ENCODE measurements at places on chromosomes 4 and X. TPM values are rescaled to one million over a fixed set of nuclear protein-coding genes. Genes with fewer than 3 reads are reported as not detected.

PAK3 gene
- 0.33 TPM for polyA plus RNA-seq

BGN gene
- 189 TPM for polyA plus RNA-seq

MCF2 gene
- 0.08 TPM for polyA plus RNA-seq

NCBP2L gene
- not detected for polyA plus RNA-seq

PGK1 gene
- polyA plus RNA-seq: 205 TPM

IRS4 gene
- not detected for polyA plus RNA-seq

ETFDH gene
- 17.0 TPM for polyA plus RNA-seq

NLGN3 gene
- 1.8 TPM for polyA plus RNA-seq

TMEM255A gene
- 3.2 TPM for polyA plus RNA-seq

CABS1 gene
- polyA plus RNA-seq: not detected

CT55 gene
- polyA plus RNA-seq: not detected

FGFRL1 gene
- polyA plus RNA-seq: 25.7 TPM

SH3RF1 gene
- polyA plus RNA-seq: 7.7 TPM

GPRASP2 gene
- polyA plus RNA-seq: 17.7 TPM

NDST3 gene
- 0.04 TPM for polyA plus RNA-seq

HEPH gene
- polyA plus RNA-seq: 31.3 TPM

GAGE12F gene
- not detected for polyA plus RNA-seq

FGA gene
- 9.4 TPM for polyA plus RNA-seq

PLK4 gene
- 1.5 TPM for polyA plus RNA-seq

ADH7 gene
- polyA plus RNA-seq: not detected

HTATSF1 gene
- polyA plus RNA-seq: 49.5 TPM

PABPC5 gene
- 3.3 TPM for polyA plus RNA-seq

GUCY1A1 gene
- 4.8 TPM for polyA plus RNA-seq

SPANXB1 gene
- not detected for polyA plus RNA-seq

SPANXN4 gene
- not detected for polyA plus RNA-seq

MTTP gene
- 0.72 TPM for polyA plus RNA-seq

SLC38A5 gene
- polyA plus RNA-seq: 5.8 TPM

DIPK2B gene
- polyA plus RNA-seq: 12.8 TPM

CT47B1 gene
- not detected for polyA plus RNA-seq

GPR143 gene
- 0.94 TPM for polyA plus RNA-seq

FREM3 gene
- polyA plus RNA-seq: 0.13 TPM

AGA gene
- polyA plus RNA-seq: 9.6 TPM

IL1RAPL2 gene
- polyA plus RNA-seq: 0.24 TPM

TEX13B gene
- polyA plus RNA-seq: not detected

SPATA18 gene
- polyA plus RNA-seq: 0.96 TPM

RIPPLY1 gene
- polyA plus RNA-seq: not detected

KIT gene
- 11.7 TPM for polyA plus RNA-seq

HTRA3 gene
- 37.0 TPM for polyA plus RNA-seq

CNGA1 gene
- polyA plus RNA-seq: 2.5 TPM
